GM04504 (cell line): ENCODE measurements at places on chromosomes 5 and 9.

- no peak for DNase-seq
These were observed 100.3 kb downstream of the PCSK1 start for GRCh38 chr5:96332535-96333366.

DNA sequence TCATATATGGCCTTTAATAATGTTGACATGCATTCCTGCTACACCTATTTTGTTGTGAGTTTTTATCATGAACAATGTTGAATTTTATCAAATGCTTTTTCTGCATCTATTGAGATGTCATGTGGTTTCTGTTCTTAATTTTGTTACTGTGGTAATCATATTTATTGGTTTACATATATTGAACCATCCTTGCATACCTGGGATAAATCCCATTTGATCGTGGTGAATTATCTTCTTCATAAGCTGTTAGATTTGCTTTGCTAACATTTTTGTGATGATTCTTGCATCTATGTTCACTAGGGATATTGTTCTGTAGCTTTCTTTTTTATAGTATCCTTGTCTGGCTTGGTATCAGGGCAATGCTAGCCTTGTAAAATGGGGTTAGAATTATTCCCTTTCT, 222.0 kb downstream of the WDR70 start:
- DNase-seq, result no peak

DNA sequence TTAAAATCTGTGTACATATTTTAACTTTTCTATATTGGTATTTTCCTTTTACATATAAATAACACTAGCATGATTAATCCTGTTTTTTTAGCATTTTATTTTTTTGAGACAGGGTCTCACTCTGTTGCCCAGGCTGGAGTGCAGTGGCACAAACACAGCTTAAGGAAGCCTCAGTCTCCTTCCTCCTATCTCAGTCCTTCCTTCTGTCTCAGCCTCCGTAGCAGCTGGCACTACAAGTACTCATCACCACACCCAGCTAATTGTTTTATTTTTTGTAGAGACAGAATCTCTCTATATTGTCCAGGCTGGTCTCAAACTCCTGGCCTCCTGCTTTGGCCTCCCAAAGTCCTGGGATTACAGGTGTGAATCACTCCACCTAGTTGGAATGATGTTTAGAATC, 1.5 kb upstream of the C5orf24 start:
- DNase-seq, result no peak

DNA sequence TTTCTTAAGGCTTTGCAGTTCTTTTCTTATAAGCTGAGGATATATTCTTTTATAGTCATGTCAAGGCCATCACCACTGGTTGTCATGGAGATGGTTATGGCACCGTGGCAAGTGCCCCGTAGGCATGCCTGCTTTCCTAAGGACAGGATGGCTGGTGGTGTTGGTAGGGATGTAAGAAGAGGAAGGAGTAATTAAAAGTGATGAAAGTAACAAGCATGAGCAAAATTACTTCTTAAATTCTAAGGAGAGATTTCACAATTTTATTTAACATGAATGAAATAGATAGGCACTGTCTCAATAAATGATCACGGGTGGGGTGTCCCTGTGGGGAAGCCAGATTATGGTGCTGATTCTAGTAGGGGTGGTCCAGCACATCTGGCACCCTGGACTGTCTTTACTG, 290.2 kb upstream of the KLF4 start:
- no peak for DNase-seq

DNA sequence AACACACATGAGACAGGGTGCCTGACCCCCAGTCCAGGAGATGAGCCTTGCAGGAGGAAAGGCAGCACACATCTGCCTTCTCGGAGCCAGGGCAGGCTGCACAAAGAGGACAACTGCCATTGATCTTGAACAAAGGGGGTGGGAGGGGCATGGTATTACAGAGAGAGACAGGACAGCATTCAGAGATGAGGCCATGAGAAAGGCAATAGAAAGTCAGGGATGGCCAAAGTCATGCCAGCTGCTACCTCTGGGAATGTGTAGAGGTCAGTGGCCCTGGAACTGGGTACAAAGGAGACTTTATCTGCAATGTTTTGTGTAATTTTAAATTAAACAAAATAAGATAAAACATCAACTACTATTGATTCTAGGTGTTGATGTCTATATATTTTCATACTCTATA, 43.2 kb downstream of the WDR36 start:
- no peak for DNase-seq

- DNase-seq, result no peak
These were observed 150.2 kb downstream of the TRIM32 start for GRCh38 chr9:116837018-116837989.

- no peak for DNase-seq
These were observed 32.3 kb downstream of the ERP44 start for GRCh38 chr9:100066539-100066938.

DNA sequence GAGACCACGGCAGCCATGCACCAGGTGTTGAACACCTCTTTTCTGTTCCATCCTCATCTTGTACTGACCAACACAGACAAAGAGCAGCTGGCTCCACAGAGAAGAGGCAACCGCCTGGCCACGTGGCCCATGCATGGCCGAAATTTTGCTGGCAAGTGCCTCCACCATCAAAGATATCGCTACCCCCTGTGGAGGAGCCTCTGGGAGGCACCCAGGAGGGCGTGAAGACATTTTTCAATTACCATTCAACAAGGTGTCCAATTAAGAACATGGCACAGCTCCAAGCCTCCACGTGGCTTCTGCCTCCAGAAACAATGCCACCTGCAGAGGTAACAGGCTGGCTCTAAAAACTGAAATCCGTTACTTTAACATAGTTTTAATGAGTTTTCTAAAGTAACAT, 54.4 kb upstream of the CKS2 start:
- DNase-seq, result no peak

DNA sequence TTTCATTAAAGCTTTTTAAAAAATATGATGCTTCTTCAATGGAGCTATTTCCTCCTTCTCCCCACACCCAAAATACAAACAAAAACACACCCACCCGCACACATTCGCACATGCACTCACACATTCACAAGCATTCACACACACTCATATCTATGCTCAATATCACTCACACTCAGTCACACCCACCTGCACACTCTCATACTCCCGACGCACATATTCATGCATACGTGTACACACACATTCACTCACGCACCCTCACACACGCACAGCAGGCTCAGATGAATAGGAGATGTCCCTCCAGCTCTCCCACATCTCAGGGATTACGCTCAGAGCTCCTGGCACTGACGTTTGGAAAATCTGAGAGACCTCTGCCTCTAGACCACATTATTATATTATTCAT, 25.7 kb upstream of the TENT4A start:
- DNase-seq, result no peak

GRCh38 chr9:26331223-26331622, 561.4 kb downstream of the CAAP1 start:
- no peak for DNase-seq

- no peak for DNase-seq
These were observed 10.9 kb downstream of the AGPAT2 start for GRCh38 chr9:136676297-136676794.

- DNase-seq, result no peak
These were observed 260.4 kb downstream of the GABRB2 start for GRCh38 chr5:161286066-161286655.

DNA sequence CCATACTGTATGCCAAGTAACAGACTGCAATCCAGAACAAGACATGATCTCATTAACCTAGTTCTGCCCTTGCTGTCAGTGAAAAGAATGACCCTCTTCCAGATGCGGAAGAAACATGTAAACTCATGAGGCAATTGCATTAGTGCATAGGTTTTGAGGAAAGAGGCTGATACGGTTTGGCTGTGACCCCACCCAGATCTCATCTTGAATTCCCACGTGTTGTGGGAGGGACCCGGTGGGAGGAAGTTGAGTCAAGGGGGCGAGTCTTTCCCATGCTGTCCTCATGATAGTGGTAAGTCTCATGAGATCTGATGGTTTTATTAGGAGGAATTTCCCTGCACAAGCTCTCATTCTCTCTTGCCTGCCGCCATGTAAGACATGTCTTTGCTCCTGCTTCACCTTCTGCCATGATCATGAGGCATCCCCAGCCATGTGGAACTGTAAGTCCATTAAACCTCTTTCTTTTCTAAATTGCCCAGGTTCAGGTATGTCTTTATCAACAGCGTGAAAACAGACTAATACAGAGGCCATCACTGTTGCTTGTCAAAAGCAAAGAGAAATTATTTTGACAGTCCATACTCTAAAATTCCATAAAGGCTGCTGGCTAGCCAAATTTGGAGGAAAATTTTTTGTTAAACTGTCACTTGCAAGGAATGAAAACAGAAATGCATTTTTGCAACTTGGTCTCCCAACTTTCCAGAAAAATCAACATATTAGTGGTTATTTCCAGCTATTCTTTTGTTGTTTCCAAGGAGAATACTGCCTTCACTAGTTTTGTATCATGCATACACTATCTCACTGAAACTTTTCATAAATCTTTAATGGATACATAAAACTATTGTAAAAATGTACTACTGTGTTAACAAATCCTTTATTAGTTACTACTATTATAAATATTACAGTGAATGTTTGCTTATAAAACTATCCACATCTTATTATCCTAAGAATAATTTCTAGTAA, 3.2 kb upstream of the ARL15 start:
- no peak for DNase-seq

DNA sequence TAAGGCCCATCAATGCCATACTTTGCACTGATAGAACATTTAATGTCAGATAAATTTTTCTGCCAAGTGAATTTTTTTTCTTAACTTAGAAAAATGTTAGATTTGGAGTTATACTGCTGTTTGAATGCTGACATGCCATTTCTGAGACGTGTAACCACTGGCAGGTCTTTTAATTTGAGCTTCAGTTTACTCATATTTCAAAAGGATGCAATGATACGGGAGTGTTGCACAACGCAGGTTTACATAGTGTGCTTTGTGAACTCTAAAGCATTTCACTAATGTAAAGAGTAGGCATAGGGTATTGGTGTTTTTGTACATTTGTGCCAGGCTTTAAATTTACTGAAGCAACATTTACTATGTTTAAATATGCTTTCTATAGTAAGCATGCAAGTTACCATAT, 4.2 kb downstream of the ZBTB43 start:
- DNase-seq, result no peak

GRCh38 chr5:132962429-132963021, 909 bp downstream of the AFF4 start:
- no peak for DNase-seq

GRCh38 chr5:132754947-132755346, 7.7 kb downstream of the CCNI2 start:
- DNase-seq, result no peak

DNA sequence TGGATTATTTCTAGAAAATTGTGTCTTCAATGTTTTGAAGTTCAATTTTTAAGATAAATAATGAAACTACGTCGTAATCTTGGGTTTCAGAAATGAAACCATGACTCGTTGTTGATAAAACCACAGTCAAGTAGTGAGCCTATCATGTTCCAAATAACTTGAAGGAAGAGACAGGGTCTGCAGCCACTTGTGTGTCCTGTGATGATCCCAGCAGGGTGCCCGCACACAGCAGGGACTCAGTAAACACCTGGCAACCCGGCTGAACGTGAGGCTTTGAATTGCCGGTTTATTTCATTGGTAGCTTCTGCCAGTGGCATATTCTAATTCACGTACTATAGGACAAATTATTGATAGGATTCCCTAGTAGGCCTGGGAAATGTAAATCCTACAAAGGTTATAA, 679.6 kb downstream of the IRX1 start:
- no peak for DNase-seq

DNA sequence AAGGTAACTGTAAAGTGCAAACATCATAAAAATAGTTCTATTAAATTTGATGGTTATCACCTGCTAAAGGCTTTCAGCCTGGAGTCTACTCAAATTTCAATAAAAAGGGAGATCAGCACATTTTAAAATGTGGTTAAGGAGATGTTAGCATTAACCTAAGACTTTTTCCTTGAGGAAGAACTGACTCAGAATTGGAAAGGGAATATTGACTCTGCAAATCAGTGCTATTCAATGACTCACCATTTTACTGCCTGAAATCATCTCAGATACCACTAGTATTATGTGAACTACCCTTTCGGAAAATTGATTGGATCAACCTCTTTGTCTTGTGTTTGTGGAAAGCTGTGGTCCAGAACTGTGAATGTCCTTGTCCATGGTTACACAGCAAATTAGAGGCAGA, 113.3 kb downstream of the ADRB2 start:
- DNase-seq, result no peak

DNA sequence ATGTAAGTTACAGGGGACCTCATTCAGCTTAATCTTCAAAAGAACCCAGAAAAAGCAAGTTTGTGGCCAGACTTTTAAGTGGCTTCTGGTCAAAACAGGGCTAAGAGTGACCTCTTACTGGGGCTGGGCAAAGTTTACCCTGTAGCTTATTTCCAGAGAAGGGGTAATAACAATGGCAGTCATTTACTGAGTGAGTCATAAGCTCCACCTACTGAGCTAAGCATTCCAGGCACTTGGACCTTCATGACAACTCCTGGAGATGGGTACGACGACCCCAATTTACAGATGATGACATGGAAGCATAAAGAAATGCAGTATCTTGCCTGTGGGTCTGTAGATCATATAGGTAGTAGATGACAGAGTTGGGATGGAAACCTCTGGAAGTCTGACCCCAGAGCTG, 4.7 kb upstream of the GPR151 start:
- no peak for DNase-seq

DNA sequence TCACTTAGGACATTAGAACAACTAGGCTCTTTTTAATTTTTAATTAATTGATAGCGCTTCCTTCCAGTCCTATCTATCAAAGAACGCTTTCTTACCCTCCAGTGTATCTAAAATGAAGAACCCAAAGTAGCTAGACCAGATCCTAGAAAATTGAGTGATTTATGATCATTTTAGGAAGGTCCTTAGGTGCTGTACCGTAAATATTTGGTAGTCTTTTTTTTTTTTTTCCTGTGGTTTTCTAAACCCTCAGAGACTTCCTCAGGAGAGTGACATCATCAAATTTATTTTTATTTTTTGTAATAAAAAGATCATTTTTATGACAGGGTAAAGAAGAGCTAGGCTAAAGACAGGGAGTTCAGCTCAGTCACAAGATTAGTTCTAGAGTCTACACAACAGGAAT, 197.4 kb downstream of the WDR70 start:
- no peak for DNase-seq

GRCh38 chr5:135133698-135134515, 99.9 kb upstream of the PITX1 start:
- no peak for DNase-seq
